ENCODE measurements at places on chromosomes 6 and 20. TPM values are rescaled to one million over a fixed set of nuclear protein-coding genes. Genes with fewer than 3 reads are reported as not detected.
A peak's percentile ranks its signal among the peaks of the same experiment; 100 is the strongest.

- peak; percentile 31 for DNase-seq
These were observed 144.7 kb upstream of the ZNF217 start for GRCh38 chr20:53738039-53738944.

DNA sequence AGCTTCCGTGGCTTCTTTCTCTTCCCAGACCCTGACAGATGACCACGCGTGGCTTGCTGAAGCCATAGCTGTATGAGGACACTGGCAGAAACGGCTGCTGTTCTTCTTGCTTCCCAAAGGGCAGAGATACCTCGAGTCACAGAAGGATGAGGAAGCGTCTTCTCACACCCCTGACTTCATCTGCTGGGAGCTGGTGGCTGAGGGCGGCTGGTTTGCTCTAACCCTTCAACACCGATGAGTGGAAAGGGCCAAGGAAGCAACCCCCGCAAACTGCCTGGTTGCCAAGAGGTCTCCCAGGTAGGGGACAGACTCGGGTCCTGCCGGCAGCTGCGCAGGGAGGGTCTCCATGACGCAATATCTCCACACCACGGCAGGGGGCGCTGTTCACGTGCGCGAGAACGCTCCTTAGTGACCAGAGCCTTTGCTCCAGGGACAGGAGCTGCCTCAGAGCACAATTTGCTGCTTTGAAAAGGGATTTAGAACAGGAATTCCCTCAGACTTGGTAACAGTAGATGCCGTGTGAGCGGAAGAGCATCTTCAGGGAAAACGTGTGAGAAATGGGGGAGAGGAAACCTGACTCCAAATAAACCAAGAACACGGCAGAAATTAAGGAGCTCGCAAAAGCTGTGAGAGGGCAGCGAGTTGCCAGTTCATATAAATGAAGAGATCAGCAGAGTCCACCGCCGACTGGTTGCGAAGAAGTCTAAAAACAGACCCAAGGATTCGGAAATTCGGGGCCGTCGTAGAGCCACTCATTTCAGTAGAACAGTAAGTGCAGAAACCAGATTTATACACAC is 80.2 kb downstream of the ERMARD start:
- DNase-seq, result peak; percentile 88

- no peak for DNase-seq
These were observed 298.1 kb downstream of the TFAP2B start for GRCh38 chr6:51116723-51117122.

DNA sequence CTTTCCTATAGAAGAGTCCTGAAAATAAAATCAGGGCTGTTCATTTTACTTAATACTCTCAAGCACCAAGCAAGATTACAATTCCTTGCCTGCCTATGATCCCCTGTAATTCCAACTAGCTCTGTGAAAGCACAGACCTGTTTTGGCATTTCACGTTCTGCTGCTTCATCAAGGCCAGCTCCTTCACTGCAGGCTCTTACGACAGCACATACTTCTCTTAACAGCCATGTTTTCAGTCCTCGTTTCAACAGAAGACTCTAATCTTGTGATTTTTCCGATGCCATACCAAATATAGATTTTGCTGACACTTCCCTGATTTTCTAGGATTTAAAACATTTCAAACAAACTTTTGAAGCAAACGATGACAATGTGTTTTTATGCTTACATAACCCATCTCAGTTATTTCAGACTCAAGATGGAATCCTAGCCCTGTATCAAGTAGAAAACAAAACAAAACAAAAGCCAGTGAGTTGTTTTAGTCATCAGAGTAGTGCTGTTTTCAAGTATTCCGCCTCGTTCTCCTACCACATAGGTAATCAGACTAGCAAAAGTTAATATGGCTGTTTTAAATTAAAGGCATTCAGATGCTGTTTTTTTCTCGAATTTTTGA is 616.5 kb upstream of the CITED2 start:
- DNase-seq, result no peak

DNA sequence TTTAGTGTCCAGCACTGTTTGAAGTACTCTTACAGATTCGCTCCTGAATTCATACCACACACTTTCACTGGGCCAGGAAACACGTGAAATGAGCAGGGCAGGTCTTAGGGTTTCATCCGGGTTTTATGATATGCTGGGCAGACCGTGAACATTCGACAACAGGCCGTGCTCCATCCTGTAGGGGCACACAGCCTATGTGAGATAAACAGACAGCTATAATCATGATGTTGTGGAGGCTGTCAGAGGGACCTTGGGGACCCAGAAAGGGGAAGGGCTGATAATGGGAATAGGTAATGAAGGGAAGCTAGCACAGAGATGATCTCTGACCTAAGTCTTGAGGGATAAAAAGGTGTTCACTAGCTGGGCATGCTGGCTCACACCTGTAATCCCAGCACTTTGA is 110.4 kb downstream of the RIN2 start:
- no peak for DNase-seq

DNA sequence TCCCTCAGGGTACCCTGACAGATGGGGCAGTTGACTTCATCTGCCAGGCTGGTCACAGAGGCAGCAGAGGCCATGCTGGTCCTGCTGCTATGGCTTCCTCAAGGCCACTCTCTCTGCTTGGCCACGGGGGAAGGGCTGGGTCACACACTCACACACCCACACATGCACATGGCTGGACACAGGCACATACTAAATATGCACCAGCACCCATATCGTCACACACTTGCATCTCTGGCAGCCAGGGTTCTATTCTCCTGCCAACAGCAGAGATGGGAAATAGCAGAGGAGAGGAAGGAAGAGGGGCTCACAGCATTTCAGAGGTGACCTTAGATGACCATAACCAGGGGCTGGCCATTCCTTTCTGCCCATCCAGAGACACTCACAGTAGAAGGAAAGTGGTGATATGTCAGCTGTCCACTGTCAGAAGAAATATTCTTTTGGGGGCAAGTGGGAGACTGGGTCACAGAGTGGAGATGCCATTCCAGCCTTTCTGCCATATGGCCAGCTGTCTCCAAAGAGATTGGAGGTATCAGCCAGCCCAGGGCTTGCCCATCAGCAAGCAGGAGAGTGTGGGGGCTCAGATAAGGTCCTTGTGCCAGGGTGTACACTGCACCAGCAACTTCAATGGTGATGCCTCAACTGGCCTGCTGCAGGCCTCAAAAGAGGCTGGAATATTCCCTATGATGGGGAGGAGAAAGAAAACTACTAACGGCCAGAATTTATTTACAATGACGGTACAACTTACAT is at the start of gene TRIM10:
Gene TRIM10, minus strand, starts transcription at position 427 of the 747 bp plus-strand sequence. Its CDS starts 353 bp downstream, at position 74.
- DNase-seq, result no peak

DNA sequence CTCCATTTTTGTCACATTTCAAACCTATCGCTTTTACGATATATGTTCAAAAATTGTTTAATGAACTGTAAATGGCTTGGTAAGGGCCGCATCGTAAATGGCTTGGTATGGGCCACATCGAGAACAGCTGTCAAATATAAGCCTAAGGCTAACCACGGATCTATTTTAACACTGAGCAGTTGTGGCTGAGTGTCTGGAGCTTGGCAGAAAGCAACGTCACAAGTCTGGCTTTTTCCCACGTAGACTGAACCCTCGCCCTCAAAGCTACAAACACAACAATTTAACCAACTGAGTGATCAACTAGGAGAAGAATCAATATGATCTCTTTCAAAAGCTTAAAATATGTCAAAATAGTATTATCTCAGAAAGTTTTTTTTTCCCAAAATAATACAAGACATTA is 71.4 kb upstream of the PRSS16 start:
- DNase-seq, result no peak

DNA sequence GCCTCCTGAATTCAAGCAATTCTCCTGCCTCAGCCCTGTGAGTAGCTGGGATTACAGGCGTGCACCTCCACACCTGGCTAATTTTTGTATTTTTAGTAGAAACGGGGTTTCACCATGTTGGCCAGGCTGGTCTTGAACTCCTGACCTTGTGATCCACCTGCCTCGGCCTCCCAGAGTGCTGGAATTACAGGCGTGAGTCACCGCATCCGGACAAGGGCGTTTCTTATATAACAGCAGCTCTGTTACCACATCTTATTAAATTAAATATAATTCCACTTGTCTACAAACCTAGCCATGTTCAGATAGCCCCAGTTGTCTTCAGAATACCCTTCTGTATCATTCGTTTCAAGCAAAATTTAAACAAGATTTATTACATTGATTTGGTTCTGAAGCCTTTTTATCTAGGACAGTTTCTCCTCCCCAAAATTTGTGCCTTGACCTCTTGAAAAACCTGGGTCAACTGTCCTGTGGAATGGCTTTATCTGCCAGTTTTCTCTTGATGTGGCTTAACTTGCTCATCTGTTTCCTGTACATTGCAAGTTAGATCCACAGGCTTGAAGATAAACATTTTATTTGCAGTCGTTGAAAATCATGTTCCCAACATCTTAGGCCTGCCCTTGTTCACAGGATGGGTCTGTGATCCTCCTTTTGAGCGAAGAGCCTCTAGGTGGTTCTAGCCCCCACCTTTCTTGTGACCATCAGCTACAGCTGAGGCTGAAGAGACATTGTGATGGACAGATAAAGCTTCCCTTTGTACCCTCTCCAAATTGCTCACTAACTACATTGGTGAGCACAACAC is 132.2 kb downstream of the ARID1B start:
- DNase-seq, result no peak

DNA sequence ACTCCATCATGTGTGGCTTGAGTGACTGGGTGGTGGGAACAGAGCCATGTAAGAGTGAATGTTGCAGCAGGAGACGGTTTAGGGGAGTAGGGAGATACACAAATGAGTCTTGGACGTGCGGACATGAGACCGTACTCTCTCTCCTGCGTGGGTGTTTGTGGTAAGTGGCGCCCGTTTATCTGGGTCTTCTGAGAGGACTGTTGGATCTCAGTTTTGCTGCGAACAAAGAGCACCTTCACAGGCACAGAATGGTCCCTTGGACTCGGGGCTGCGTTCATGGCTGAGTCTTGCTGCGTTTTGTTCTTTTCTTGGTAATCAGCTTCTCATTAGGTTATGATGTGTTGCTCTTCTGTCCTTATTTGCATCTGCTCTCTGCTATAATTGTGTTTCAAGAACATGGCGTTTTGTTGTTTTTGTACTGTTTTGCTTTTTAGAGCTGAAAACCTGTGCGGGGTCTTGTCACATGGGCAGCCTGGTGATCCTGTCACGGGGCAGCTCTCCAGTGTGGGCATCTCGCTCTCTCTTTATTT is 28.5 kb downstream of the STK35 start:
- no peak for DNase-seq

DNA sequence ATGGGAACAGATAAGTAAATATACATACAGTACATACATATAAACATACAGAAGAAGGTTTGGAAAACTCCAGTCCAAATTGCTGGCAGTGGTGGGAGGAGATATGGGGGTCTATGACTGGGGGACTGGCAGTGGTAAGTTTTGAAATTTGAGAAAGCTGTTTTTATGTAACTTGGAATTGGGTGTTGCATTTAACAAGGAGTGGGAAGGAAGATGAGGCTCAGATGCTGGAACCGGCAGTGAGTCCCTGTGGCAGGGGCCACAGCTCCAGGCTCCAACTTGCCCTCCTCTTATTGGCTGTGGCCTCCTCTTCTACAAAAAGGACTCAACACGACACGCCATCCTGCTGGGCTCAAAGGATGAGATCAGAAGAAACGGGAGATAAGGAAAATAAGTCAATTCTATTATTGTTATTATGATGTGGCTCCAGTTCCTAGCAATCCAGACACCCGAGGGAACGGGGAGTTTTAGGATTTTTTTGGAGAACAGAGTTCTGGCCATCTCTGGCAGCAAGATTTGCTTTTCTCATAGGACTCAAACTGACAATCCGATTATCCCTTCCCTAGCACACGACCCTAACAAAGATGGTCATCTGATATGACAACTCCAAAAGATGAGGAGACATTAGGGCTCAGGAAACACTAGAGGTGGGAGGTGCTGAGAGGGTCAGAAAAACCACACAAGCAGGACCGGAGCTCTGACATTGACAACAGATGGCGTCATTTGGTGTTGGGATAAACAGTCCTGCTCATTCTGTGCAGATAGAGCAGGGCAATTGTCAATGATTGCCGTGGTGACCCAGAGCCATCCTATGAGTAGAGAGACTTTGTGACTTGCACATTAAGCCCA is 6.0 kb upstream of the TGM2 start:
- no peak for DNase-seq

DNA sequence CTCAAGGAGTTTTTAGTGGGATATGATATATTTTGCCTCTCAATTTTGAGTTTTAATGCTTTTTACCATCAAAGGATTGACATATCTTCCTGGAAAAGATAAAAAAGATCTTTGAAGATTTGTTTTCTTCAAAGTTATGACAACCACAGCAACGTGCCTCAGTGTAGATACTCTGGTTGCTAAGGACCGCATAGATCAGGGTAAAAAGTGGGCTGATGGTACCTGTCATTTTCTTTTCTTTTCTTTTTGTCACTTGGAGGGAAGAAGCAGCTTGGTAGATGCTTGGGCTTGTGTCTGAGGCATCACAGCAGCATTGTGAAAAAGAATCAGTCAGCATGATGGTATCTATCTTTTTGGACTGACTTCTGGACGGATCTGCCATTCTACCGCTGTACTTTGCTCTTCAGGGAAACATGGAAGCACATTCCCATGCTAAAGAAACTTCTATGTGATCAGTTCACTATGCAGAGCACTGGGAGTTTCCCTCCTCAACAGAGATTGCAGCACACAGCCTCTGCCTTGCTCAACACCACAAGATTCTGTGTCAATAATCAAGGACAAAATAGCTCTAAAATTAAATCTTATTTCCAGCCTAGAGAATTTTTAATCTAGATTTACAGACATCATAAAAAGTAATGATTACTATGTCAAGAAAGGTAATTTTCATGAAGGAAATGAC is 54.8 kb upstream of the SGK1 start:
- no peak for DNase-seq

Gene TSPO2
- total RNA-seq, result not detected

Gene ASXL1
- 189 TPM for total RNA-seq

Gene DHX35
- total RNA-seq, result 14.4 TPM

Gene LGSN
- not detected for total RNA-seq

All from progenitor cell of endocrine pancreas (in vitro differentiated cells).